ENCODE measurements at places on chromosomes 4 and X.

DNA sequence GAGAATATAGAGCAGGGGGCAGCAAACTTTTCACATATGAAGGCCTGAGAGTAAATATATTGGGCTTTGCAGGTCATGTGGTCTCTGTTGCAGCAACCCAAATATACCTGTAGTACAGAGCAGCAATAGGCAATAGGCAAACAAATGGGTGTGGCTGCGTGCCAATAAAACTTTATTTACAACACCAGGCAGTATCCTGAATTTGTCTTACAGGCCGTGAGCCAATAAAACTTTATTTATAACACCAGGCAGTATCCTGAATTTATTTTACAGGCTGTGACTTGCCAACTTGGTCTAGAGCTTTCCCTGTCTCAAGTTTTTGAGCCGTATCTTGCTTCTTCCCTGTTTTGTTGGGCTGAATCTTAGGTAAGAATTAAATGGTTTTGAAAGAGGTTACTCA is 118.2 kb downstream of the PHEX start:
- no peak for DNase-seq

- DNase-seq = no peak
Measured at GRCh38 chr4:52019936-52020657, at the start of gene LRRC66. Gene LRRC66, minus strand, starts transcription at chr4:52020363. Its CDS starts 2,750 bp downstream, at chr4:52017613.

GRCh38 chr4:149403081-149403480 is 412.6 kb downstream of the IQCM start:
- no peak for DNase-seq

DNA sequence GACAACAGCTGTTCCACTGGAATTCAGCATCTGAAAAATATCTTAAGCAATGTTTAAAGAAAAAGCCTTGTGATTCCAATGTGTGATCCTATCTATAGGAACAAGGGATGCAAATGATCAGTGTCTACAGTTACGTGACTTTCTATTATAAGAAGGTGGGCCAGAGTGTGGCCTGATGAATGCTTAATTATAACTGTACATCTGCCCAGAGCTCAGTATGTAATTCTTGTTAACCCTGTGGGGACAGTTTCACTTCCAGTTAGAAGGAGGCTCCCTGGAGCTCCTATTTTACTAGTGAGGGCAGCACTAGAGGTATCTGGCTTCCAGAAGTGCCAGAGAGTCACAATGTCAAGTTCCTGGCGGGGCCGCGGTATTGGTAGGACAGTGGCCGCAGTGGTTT is 288.5 kb downstream of the USP46 start:
- DNase-seq = no peak

- DNase-seq = no peak
Measured at GRCh38 chr4:101307899-101308298, 39.4 kb downstream of the PPP3CA start.

DNA sequence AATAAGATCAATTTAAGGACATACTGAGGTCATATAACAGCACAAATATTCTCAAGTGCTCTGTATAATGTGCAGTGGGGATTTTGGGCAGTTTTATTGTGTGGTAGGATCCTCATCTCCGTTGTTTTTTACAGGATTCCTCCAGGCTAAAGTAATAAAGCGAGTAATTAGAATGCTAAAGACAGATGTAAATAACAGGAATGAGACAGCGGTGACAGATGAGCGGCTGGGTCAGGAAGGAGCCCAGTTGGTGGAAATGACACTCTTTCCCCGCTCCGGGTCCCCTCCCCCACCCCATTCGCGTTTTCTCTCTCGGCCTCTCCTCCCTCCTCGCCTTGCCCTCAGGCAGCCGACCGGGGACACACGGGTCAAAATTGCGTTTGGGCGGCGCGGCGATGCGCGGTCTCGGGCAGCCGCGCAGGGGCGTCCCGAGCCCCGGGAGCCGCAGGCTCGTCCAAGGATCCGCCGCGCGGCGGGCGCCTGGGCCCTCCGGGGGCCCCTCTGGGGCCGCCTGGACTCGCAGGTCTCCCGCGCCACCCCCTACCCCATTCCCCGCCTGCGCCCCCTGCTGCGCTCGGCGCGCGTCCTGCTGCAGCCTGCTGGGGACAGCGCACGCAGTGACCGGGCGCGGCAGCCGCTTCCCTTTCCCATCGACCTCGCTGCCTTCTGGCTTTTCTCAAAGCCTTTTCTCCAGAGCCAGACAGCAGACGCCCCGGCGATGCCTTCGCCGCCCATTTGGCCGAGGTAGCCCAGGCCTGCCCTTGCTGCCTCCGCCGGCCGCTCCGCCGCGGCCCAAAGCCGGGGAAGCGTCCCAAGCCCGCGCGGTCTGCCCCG is 16.2 kb downstream of the POU4F2 start:
- no peak for DNase-seq

- DNase-seq = no peak
Measured at GRCh38 chr4:14783011-14783877, 219.0 kb upstream of the CPEB2 start.

GRCh38 chr4:54662901-54663585 is 5.3 kb downstream of the KIT start:
- no peak for DNase-seq

GRCh38 chr4:53497487-53498244 is 93.6 kb downstream of the LNX1 start:
- DNase-seq = no peak

GRCh38 chr4:40843696-40844095 is 93.9 kb downstream of the NSUN7 start:
- DNase-seq = no peak

GRCh38 chr4:9870165-9870790 is 88.8 kb downstream of the DRD5 start:
- no peak for DNase-seq

DNA sequence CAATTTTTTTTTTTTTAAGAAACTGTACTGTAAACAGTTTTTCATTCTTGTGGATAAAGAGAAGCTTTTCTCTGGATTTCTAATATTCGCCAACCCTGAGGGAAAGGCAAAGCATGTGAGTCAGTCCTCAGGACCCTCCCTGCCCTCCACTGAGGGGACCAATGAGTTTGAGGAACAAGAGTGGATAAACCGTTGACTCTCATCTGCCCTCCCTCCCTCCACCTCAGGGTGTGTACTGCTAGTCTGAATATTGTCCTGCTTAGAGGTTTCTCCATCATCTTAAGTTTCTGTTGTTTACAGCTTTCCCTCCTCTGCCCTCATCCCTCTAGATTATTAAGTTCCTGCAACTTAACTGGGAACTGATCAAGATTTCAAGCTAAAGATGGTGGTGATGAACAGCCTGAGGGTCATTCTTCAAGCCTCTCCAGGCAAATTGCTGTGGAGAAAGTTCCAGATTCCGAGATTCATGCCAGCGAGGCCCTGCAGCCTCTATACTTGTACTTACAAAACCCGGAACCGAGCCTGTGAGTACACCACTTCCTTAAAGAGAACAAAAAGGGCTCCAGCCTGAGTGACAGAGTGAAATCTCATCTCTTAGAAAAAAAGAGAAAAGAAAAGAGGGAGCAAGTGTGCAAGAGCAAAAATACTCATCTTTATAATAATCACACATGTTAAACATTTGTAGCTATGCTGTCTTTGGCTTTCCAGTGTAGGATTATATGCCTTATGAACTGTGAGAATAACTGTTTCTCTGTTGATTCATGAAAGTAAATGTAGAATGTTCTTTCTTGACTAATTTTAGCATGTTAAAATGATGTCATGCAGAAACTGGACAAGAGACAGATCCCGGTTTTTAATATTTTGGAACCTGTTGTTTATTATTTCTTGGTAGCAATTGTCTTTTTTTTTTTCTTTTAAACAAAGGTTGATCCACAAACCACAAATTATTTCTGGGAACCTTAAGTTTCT is 11.9 kb downstream of the CA5B start:
- DNase-seq = peak; percentile 81

- DNase-seq = no peak
Measured at GRCh38 chrX:10568428-10568827, 52.0 kb downstream of the MID1 start.

- DNase-seq = no peak
Measured at GRCh38 chrX:16239211-16239610, 71.9 kb downstream of the MAGEB17 start.

- no peak for DNase-seq
Measured at GRCh38 chr4:158805635-158806471, 37.0 kb downstream of the FNIP2 start.
